H1 (cell line): ENCODE measurements at places on chromosomes 7 and 10. TPM values are rescaled to one million over a fixed set of nuclear protein-coding genes. Genes with fewer than 3 reads are reported as not detected.
A peak's percentile ranks its signal among the peaks of the same experiment; 100 is the strongest.

LRRC18 gene
- total RNA-seq: not detected in 2 replicates

DNA sequence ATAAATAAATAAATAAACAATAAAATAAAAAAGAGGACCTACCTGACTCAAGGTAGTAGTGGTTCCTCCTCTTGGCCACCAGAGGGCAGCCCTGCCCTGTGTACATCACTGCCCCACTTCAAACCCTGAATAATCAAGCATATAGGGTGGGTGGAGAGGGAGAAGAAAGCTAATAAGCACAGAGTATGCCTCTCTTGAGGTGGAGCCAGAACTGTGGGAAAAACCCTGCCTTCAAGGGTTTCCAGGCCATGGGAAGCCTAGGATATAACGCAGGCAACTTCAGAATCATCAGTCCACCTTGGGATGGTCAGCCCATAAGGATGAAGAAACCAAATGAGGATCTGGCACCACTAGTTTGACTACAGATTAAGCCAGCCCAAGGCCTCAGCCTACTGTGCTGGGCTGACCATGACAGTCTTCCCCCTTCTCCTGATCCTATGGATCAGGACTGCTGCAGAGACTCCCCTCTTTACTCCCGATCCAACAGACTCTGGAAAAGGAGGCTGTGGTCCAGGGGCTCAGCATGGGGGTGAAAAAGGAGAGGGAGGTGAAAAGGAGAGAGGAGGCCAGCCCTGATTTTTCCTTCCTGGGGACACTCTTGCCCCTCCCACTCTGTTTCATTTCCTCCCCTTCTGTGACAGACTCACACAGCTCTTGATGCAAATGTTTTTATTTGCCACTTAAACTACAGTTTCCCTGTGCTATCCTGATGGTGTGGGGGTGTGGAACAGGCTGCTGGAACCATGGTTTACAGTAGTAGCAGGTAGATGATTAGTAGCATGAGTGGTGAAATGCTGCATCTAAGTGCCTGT is 10.1 kb downstream of the AVPI1 start:
- H3K36me3 ChIP-seq: peaks cover 29% of the 10 kb centered on the region
- H3K27ac ChIP-seq: no peak overlapping the region
- no peaks in the 10 kb centered on the region for H3K27me3 ChIP-seq
- H3K4me1 ChIP-seq: no peaks in the 10 kb centered on the region
- no peak overlapping the region for H3K4me3 ChIP-seq

GRCh38 chr10:129400426-129400825 is 66.6 kb upstream of the MGMT start:
- H3K4me3 ChIP-seq: no peak overlapping the region
- DNase-seq: no peak
- H3K4me1 ChIP-seq: no peaks in the 10 kb centered on the region
- H3K27me3 ChIP-seq: no peaks in the 10 kb centered on the region
- no peak overlapping the region for H3K27ac ChIP-seq

DNA sequence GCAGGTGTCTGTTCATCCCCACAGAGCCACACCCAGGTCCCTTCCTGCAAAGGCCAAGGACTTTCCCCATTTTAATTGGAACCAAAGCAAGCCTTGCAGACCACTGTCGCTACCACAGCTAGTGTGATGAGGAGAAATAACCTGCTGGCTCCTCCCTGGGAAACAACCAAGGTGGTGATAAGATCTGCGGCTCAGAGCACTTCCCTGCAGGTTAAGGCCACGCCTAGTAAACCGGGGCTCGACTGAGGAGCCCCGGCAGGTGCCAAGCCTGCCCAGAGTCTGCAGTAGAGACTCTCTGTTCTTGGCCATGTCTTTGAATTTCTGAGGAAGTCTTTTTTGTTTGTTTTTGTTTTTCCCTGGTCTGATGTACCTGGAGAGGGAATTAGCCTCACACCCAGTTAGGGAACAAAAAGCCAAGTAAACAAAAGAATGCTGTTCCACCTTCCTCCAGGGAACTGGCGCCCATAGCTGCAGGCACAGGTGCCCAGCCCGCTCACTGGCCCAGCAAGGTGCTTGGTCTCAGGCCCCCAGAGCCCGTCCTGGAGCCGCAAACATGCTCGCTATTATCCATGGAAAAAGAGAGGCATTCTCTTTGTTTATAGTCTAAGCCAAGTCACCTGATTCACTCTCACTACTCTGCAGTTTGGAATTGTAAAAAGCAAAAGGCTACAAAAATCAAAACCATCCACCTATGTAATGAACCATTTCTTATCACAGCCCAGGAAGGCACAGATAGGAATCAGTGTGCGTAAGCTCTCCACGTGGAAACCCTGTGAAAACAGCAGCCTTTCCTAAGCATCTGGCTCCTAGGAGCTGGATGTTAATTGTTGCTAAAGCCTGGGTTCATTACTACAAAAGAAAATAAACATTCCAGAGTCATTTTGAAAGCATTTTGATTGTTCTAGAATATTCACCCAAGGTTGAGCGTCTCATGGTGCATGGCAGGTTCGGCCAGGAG is 2.7 kb downstream of the GPR146 start:
- peaks cover 11% of the 10 kb centered on the region for H3K4me1 ChIP-seq
- DNase-seq: no peak
- H3K27ac ChIP-seq: no peak overlapping the region
- H3K36me3 ChIP-seq: no peaks in the 10 kb centered on the region
- no peak overlapping the region for H3K4me3 ChIP-seq

SDK1 gene
- total RNA-seq: 7.2 and 7.3 TPM in 2 replicates

ALDH18A1 gene
- total RNA-seq: 122 and 128 TPM in 2 replicates

- no peak for DNase-seq
- no peaks in the 10 kb centered on the region for H3K36me3 ChIP-seq
- no peaks in the 10 kb centered on the region for H3K4me1 ChIP-seq
- no peak overlapping the region for H3K27ac ChIP-seq
- no peak overlapping the region for H3K4me3 ChIP-seq
These were observed 22.1 kb upstream of the KEL start for GRCh38 chr7:142984297-142984696.

CYP3A7 gene
- total RNA-seq: not detected in 2 replicates

DNA sequence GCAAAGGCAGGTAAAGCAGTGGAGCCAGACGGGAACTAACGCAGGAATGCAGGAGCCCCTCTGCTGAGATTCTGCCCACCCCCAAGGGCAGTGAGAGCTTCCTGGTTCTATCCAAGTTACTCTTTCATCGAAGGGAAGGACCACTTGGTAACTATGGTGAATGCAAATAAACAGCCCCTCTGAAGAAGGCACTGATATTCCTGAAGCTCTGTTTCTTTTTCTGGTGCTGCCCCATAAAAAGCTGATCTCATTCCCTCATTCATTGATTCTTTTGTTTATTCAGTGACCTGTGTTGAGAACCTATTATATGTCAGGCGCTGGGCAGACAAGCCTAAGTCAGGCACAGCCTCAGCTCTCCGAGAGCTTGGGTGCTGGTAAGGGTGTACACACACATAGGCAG is 217.3 kb downstream of the SNX10 start:
- H3K27ac ChIP-seq: no peak overlapping the region
- H3K4me1 ChIP-seq: no peaks in the 10 kb centered on the region
- H3K4me3 ChIP-seq: no peak overlapping the region
- H3K27me3 ChIP-seq: no peaks in the 10 kb centered on the region
- no peak for DNase-seq

SLC26A3 gene
- not detected in 2 replicates for total RNA-seq

SPDYE2 gene
- total RNA-seq: not detected in 2 replicates

- H3K4me1 ChIP-seq: peaks cover 2% of the 10 kb centered on the region; the same call in 1 of the 2 replicates
- H3K27me3 ChIP-seq: no peaks in the 10 kb centered on the region
- H3K27ac ChIP-seq: no peak overlapping the region
- peaks cover 70% of the 10 kb centered on the region for H3K36me3 ChIP-seq
These were observed 57.8 kb downstream of the ZRANB1 start for GRCh38 chr10:124999433-125000365.

AASS gene
- 383 and 394 TPM in 2 replicates for total RNA-seq

DNA sequence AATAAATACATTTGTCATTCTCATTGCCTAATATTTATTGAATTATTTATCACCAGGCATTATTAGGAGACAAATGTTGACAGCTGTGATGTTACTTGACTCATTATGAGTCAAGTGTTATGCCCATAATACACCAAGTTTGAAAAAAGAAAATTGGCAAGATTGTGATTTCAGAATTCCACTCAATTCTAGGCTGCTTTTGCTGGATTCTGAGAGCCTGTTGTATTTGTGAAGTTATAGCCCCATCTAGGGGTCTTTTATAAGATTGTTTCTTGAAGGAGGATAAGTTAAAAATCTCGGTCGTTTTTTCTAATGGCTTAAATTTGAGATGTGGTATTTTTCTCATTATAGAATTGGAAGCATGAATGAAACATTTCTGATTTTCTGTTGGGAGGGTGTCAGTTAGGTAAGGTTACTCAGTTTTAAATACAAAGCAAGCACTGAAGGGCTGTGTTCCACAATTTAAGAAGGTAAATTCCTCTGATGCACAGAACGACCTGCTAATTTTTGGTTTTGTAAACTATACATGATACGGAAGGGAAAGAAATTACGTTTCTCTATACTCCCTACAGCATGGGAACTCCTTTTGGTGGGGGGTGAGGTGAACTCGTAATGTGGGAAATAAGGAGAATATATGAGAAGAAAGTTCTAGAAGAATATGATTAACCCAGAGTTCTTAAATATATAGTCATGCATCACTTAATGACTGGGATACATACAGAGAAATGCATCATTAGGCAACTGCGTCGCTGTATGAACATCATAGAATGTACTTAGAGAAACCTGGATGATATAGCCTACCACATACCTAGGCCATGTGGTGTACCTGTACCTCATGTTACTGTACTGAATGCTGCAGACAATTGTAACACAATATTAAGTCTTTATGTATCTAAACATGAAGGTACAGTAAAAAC is 2.6 kb downstream of the STK31 start:
- H3K27me3 ChIP-seq: no peaks in the 10 kb centered on the region
- no peak for DNase-seq

YAE1 gene
- total RNA-seq: 30.0 and 38.0 TPM in 2 replicates

IL2RA gene
- total RNA-seq: not detected in 2 replicates

GRCh38 chr10:78905957-78906308 is 162.8 kb upstream of the ZMIZ1 start:
- H3K4me1 ChIP-seq: peaks cover 2% of the 10 kb centered on the region; the same call in 1 of the 2 replicates
- H3K27me3 ChIP-seq: no peaks in the 10 kb centered on the region
- peak; percentile 48 for DNase-seq
- H3K4me3 ChIP-seq: no peak overlapping the region
- no peaks in the 10 kb centered on the region for H3K36me3 ChIP-seq
- no peak overlapping the region for H3K27ac ChIP-seq

DNA sequence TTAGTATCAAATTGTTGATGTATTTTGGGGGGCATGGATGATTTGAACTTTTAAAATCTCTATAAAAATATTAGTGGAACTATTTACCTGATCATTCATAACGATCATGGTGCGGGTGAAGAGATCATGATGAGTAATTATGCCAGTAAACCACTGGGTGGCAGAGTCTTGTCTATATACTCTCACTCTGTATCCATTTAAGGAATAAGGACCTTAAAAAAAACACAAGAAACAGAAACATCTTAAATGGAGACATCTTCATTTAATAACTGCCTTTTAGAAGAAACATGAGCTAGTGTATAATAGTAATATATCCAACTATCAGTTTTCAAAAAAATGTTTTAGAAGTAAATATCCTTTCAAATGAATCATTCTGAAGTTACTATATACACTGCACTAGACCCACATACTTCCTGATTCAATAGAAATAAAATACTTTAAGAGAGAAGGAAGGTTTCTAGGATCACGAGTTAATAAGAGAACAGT is 84.0 kb downstream of the NRBF2 start:
- DNase-seq: no peak
- H3K4me1 ChIP-seq: no peaks in the 10 kb centered on the region
- H3K4me3 ChIP-seq: no peak overlapping the region
- H3K36me3 ChIP-seq: peaks cover 36% of the 10 kb centered on the region
- no peaks in the 10 kb centered on the region for H3K27me3 ChIP-seq
